ENCODE measurements at places on chromosomes 6 and 20. TPM values are rescaled to one million over a fixed set of nuclear protein-coding genes. Genes with fewer than 3 reads are reported as not detected.

The HLA-DQB2 gene
- polyA plus RNA-seq, result 41.1 TPM

- no peak overlapping the region for H3K4me3 ChIP-seq
- H3K36me3 ChIP-seq, result peaks cover 3% of the 10 kb centered on the region
- no peaks in the 10 kb centered on the region for H3K27me3 ChIP-seq
- no peak for DNase-seq
- H3K4me1 ChIP-seq, result no peaks in the 10 kb centered on the region
- no peak overlapping the region for H3K27ac ChIP-seq
Measured at GRCh38 chr6:119195848-119196247, 117.4 kb upstream of the FAM184A start.

DNA sequence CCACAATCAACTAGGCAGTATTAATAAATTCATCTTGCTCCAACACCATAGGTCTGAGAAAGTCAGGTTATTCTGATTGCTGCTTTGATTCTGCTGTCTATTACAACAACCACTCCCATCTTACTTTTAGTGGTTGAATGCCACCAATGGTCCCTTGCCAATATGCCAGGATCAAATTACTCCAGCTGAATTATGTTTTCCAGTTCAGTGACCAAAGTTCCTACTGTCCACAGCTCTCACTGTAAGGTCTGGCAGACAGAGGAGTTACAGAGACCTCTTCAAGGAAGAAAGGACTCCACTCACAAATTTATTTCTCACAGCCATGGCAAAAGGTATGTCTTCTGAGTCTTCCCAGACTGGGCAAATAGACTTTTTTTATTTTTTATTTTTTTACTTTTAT lies 557.0 kb downstream of the HAO1 start:
- H3K4me3 ChIP-seq, result no peak overlapping the region
- H3K27me3 ChIP-seq, result no peaks in the 10 kb centered on the region
- no peaks in the 10 kb centered on the region for H3K4me1 ChIP-seq
- DNase-seq, result no peak
- H3K36me3 ChIP-seq, result no peaks in the 10 kb centered on the region
- no peak overlapping the region for H3K27ac ChIP-seq

The BTNL2 gene
- polyA plus RNA-seq, result not detected

DNA sequence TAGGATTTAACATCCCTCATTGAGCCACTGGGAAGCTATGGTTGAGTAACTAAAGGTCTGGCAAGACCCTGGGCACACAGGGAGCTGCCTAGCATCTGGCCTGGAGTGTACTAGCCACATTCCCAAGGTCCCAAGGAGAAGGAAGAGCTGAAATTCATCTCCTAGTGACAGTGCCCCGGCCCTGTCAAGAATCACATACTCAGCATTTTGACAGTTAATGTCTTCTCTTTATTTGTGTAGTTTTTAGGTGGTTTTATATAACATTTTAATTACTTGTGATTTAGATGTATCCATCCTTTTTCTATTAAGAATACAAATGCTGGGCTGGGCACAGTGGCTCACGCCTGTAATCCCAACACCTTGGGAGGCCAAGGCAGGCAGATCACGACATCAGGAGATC lies 40.4 kb downstream of the ALDH5A1 start:
- no peak overlapping the region for H3K4me3 ChIP-seq
- DNase-seq, result no peak
- no peak overlapping the region for H3K27ac ChIP-seq
- no peaks in the 10 kb centered on the region for H3K4me1 ChIP-seq
- H3K36me3 ChIP-seq, result no peaks in the 10 kb centered on the region
- H3K27me3 ChIP-seq, result no peaks in the 10 kb centered on the region

- no peak overlapping the region for H3K4me3 ChIP-seq
- peaks cover 10% of the 10 kb centered on the region for H3K4me1 ChIP-seq
- peaks cover 3% of the 10 kb centered on the region for H3K36me3 ChIP-seq
- no peak for DNase-seq
- no peaks in the 10 kb centered on the region for H3K27me3 ChIP-seq
Measured at GRCh38 chr6:144156338-144156737, 6.0 kb downstream of the STX11 start.

DNA sequence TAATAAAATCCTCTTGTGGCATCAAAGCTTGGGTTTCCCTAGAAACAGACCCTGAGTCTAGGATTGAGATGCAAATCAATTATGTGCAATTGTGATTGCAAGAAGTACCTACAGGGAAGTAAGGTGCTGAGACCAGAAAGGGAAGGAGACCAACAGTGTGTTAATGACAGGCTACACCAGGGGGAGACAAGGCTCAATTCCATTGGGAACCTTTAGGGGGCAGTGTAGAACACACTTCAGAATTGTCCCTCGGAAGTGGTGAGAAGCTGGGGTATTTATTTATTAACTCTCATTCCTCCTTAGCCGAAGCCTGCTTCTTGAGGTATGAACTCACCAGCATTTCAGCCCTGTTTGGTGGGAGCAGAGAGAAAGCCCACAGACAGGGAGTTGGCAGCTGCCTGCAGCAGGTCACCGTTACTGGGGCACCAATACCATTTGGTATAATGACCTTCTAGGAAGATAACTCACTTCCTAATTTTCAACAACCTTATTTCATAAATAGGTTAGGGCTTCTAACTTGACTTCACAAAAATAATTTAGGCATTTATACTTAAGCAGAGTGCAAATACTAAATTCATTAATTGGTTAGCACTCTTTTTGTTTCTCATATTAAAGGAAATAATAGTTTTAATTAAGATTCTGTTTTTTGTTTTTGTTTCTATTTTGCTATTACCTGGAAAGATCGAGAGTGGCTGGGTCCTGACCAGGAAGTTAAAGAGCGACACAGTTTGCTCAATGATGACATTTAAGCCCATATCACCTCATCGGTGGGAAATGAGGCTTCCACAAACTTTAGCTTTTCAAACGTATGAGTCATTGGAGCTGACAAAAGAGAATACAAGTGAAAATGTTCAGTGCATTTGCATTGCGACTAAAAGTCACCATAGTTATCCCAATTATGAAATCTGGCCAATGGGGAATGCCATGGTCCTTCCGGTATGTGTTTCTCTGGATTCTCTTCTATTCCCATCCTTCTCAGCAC lies 94.8 kb downstream of the BTBD3 start:
- H3K36me3 ChIP-seq, result no peaks in the 10 kb centered on the region
- H3K4me3 ChIP-seq, result no peak overlapping the region
- peak; percentile 67 for DNase-seq
- no peak overlapping the region for H3K27ac ChIP-seq

GRCh38 chr6:37317312-37318038 lies 36.3 kb upstream of the RNF8 start:
- no peak overlapping the region for H3K4me3 ChIP-seq
- no peaks in the 10 kb centered on the region for H3K4me1 ChIP-seq
- DNase-seq, result no peak
- H3K27me3 ChIP-seq, result no peaks in the 10 kb centered on the region

- no peak overlapping the region for H3K4me3 ChIP-seq
- no peak for DNase-seq
- H3K27me3 ChIP-seq, result no peaks in the 10 kb centered on the region
Measured at GRCh38 chr6:25315194-25316177, 36.3 kb downstream of the CARMIL1 start.

The LAMA2 gene
- 0.25 TPM for polyA plus RNA-seq

DNA sequence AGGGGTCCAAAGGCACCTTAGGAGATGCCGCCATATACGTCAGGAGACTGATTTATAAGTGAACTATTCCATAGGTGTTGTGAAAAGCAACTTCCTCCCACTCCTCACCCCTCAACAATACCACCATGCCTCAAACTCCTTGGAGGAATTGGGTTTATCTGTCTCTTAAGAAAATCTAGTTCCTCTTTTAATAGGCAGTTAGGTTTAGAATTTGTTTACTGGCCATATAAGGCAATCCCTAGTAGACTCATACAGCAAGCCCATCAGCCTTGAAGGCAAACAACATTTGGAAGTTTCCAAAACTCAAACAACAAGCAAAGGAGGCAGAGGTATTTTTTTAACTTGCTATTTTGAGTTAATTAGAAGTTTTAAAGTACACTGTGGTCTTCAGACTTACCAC lies 66.1 kb downstream of the PRND start:
- DNase-seq, result peak; percentile 36
- peaks cover 17% of the 10 kb centered on the region for H3K4me1 ChIP-seq
- H3K27ac ChIP-seq, result no peak overlapping the region
- H3K27me3 ChIP-seq, result no peaks in the 10 kb centered on the region
- no peak overlapping the region for H3K4me3 ChIP-seq
- H3K36me3 ChIP-seq, result peaks cover 95% of the 10 kb centered on the region

DNA sequence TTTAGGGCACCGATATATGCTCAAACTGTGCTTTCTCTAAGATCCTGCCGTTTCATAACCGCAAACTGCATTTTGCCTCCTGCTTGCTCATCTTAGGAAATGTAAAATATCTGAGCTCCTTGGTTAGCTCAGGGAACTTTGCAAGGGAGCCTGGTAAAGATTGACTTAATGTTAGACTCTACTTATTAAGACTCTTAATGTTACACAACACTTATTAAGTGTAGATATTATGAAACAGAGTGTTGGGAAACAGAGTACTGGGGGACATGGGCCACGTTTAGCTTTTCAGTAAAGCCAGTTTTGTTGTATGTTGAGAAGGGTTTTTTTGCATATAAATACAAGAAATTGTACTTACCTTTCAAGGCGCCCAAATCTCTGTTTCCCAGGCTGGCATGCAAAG lies 1.9 kb downstream of the LTV1 start:
- peaks cover 8% of the 10 kb centered on the region for H3K36me3 ChIP-seq
- DNase-seq, result no peak
- no peak overlapping the region for H3K27ac ChIP-seq
- H3K4me1 ChIP-seq, result peaks cover 11% of the 10 kb centered on the region
- H3K27me3 ChIP-seq, result no peaks in the 10 kb centered on the region

- no peak for DNase-seq
- H3K36me3 ChIP-seq, result no peaks in the 10 kb centered on the region
- no peak overlapping the region for H3K4me3 ChIP-seq
- no peak overlapping the region for H3K27ac ChIP-seq
Measured at GRCh38 chr6:158848490-158848895, 29.3 kb upstream of the EZR start.

- no peaks in the 10 kb centered on the region for H3K27me3 ChIP-seq
- no peak for DNase-seq
- no peaks in the 10 kb centered on the region for H3K4me1 ChIP-seq
- H3K27ac ChIP-seq, result no peak overlapping the region
- no peak overlapping the region for H3K4me3 ChIP-seq
- peaks cover 71% of the 10 kb centered on the region for H3K36me3 ChIP-seq
Measured at GRCh38 chr6:70180901-70181599, 121.8 kb downstream of the COL9A1 start.

DNA sequence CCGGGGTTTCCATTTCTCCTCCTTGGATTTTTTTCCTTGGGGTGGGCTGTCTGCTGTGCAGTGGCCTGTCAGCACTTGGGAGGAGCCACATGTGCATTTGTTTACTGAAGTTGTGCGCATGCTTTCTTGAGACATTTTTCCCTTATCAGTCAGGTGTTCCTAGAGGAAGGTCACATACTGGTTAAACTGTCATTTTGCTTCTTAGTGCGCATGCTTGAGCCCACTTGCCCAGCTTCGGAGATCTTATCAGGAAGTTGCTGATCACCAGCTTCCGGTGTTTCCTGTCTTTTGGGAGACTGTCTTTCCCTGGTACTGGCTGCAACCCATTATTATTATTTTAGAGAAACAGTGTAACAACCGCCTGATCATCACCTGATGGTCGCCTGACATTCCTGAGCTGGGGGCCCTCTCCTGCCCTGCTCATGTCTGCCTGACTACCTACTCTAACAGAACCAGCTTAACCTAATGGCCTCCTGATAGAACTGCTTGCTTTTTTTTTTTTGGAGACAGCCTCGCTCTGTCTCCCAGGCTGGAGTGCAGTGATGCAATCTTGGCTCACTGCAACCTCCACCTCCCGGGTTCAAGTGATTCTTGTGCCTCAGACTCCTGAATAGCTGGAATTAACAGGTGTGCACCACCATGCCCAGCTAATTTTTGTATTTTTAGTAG lies 378 bp upstream of the ERVFRD-1 start:
- no peak for DNase-seq
- H3K4me1 ChIP-seq, result no peaks in the 10 kb centered on the region
- no peak overlapping the region for H3K4me3 ChIP-seq
- no peaks in the 10 kb centered on the region for H3K36me3 ChIP-seq

DNA sequence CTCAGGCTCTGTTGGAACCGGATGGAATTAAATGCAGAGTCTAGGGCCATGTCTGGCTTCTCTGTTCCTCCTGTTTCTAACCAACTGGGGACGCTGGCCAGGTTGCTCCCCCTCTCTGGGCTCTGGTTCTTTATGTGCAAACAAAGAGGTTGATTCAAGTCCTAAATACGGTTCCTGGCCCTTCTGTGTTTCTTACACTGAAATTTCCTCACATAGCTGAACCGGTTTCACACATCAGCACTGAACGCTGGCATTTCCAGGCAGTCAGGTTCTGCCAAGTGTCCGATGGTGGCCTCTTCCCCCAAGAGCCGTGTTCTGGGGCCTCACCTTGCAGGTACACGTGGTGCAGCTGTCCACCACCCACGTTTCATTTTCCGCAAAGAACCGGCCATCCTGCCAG lies 13.5 kb downstream of the THBS2 start:
- DNase-seq, result no peak
- H3K4me1 ChIP-seq, result no peaks in the 10 kb centered on the region
- no peak overlapping the region for H3K4me3 ChIP-seq
- H3K36me3 ChIP-seq, result no peaks in the 10 kb centered on the region

GRCh38 chr6:141675957-141676356 lies 456.8 kb upstream of the GJE1 start:
- H3K4me1 ChIP-seq, result no peaks in the 10 kb centered on the region
- H3K36me3 ChIP-seq, result no peaks in the 10 kb centered on the region
- no peak overlapping the region for H3K4me3 ChIP-seq
- H3K27me3 ChIP-seq, result no peaks in the 10 kb centered on the region
- DNase-seq, result no peak
- H3K27ac ChIP-seq, result no peak overlapping the region

DNA sequence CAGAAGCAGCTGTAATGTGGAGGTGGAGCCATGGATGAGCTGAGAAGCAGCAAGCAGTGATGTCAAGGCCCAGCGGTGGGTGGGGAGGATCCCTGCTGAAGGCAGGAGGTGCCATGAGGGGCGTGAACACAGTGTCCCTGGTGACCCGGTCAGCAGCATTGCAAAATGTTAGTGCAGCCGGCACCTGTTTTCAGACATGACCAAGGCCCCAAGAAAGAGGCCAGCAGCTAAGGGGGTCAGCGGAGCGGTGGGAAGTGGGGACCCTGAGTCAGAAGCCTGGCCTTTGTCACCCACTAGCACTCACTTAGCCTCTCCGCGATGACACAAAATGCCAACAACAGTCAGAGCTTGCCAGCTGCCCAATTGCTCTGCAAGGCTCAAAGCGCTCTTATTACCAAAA lies 51.9 kb downstream of the TMEM242 start:
- H3K4me1 ChIP-seq, result peaks cover 17% of the 10 kb centered on the region
- no peaks in the 10 kb centered on the region for H3K36me3 ChIP-seq
- no peak overlapping the region for H3K27ac ChIP-seq

The DDX39B gene
- polyA plus RNA-seq, result 919 TPM

- no peaks in the 10 kb centered on the region for H3K27me3 ChIP-seq
- H3K27ac ChIP-seq, result no peak overlapping the region
- H3K4me1 ChIP-seq, result no peaks in the 10 kb centered on the region
- no peaks in the 10 kb centered on the region for H3K36me3 ChIP-seq
- no peak overlapping the region for H3K4me3 ChIP-seq
Measured at GRCh38 chr20:51713213-51713598, 55.0 kb downstream of the ATP9A start.

The C6orf52 gene
- polyA plus RNA-seq, result 0.51 TPM

The ARMC2 gene
- polyA plus RNA-seq, result 4.4 TPM

Measured in B cell (primary cell).